ENCODE measurements at places on chromosomes 3 and 15. TPM values are rescaled to one million over a fixed set of nuclear protein-coding genes. Genes with fewer than 3 reads are reported as not detected.

DNA sequence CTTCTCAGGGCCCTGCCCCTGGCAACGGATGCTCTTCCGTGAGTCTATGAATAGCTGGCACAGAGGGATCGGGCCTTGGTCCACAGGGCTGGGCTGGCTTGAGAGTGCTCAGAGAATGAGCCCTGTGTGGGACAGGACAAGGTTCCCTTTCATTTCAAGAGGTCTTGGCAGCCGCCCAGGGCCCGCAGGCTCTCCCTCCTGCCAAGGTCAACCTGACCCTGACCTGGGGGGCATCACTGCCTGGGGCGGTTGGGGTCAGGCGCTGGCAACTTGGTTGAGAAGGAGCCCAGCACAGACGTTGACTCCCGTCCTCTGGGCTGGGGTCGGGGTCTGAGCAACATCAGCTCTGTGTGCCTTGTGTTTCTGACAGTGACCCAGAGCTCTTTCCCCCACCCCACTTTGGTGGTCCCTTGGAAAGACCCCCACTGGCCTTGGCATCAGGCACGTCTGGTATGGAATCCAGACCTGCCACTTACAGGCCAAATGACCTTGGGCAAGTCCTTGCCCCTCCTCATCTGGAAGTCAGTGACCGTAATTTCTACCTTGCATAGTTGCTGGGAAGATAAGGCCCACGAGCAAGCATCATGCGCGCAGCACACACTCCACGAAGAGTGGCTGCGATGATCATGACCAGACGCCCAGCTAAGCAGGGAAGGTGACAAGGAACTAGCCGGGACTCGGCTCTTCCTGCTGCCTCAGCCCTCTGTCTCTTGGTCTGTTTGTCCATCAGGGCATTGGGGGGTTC lies 36.4 kb downstream of the EPHB3 start:
- no peak for DNase-seq

Gene TGM4
- total RNA-seq = not detected

Gene TMCO5A
- total RNA-seq = not detected

Gene GUCA1C
- not detected for total RNA-seq

DNA sequence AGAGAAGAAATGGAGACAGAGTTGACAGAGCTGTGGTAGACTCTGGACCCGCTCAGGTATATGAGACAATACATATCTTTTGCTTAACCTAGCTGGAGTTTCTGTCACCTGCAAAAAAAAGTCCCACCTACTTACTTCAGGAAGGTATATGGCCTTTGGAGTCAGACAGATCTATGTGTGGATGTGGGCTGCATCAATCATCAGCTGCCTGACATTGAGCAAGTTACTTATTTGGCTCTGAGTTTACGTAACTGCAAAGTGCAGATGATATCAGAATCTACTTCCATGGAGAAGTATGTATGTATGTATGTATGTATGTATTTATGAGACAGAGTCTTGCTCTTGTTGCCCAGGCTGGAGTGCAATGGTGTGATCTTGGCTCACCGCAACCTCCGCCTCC lies 124.3 kb downstream of the MYLK start:
- DNase-seq = no peak
